ENCODE measurements at places on chromosomes 3 and 15.
A peak's percentile ranks its signal among the peaks of the same experiment; 100 is the strongest.

DNA sequence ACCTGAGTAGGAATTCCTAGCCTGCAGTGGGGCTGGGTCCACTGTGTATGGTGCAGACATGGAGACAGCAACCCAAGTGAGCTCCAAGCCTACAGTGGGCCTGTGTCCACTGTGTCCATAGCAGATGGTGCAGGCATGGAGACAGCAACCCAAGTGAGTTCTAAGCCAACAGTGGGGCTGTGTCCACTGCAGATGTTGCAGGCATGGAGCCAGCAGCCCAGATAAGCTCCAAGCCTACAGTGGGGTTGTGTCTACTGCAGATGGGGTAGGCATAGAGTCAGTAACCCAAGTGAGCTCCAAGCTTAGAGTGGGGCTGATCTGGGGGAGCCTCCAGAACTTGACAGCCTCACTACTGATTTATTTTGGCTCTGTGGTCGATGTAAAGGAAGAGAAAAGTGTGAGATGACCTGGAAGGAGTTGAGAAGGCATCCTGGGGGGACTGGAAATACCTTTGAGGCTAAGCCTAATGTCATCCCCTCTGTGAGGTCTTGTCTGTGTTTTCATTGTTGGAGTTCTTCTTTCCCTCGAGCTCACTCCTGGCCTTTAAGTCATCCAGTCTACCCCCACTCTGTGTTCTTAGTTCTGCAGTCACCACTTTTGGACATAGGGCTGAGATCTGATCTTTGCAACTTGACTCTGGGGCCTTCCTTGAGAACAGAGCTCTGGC, 22.4 kb upstream of the IL16 start:
- no peak for DNase-seq

DNA sequence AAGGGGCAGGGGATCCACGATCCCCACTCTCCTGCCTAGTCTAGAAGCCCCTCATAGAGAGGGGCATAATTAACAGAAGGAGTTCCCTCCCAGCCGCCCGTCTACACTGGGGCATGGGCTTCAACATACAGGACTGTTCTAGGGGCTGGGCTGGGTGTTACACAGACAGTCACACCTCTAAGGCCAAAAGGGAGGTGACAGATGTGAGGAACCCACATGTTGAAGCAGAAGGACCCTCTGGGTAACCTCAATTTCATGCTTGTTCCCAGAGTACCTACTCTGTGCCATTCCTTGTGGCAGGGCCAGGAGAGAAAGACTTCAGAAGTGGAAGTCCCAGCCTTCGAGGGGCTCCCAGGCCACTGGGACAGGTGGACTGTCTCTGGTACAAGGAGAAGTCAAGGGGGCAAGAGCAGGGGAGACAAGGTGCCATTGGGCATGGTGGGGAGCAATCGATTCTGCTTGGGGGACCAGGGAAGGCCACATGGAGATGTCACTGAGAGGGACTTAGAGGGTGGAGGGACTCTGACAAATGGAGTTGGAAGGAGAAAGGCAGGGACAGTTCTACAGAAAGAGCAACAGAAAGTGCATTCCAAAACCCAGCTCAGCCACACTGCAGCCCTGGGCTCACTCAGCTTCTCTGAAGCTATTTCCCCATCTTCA, 71.3 kb downstream of the CPN2 start:
- DNase-seq = no peak

DNA sequence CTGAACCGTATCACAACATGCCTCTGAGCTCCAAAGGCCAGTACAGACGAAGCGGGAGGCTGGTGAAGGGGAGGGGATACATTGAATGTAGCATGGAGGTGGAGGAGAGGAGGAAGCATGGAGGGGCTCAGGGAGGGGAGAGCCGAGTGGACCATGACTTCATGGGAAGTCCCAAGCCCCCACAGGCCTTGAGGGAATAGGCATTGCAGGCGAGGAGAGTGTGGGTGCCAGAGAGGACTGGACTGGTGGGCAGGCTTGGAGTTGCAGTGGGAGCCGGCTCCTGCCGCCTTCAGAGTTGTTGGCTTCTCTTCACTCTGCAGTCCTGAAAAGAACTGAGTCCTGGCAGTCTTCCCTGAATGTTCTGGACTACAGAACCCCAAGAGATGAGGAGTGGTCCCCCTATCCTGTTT, 3.3 kb upstream of the RNU6-1 start:
- DNase-seq = no peak

DNA sequence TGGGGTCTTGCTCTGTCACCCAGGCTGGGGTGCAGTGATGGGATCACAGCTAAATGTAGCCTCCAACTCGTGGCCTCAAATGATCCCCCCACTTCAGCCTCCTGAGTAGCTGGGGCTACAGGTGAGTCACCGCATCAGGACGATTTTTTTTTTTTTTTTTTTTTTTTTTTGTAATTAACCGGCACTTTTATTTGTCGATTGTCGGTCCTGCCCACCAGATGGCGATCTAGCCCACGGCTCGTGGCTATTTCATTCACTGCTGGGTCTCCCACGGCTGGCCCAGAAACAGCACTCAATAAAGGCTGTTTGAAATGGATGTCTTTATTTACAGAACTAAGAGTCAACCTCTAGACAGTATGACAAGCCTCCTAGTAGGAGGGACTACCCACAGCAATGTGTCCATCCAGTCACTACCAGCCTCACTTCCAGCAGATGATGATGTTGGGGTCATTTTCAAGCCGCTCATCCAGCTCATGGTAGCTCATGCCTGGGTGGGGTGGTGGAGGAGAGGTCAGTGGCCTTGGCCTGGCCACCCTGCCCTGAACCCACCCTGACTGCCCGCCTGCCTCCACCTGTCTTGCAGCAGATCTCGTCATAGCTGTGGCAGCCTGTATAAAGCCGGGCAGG, 1.8 kb upstream of the ZMYND10 start:
- DNase-seq = peak; percentile 72

DNA sequence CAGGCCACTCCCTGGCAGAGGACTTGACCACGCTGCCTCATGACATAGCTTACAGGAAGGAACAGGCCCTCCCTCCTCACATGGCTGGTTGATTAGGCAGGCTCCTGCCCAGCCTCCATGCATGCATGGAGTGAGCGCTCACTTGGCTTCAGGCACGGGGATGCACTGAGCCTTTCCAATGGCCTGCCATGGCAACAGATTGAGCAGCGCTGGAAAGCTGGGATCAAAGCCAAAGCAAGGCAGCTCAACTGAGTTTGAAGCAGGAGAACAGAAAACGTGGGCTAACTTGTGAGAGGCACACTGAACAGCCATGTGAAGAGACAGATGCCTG, 5.9 kb upstream of the GRAMD2A start:
- peak; percentile 87 for DNase-seq

DNA sequence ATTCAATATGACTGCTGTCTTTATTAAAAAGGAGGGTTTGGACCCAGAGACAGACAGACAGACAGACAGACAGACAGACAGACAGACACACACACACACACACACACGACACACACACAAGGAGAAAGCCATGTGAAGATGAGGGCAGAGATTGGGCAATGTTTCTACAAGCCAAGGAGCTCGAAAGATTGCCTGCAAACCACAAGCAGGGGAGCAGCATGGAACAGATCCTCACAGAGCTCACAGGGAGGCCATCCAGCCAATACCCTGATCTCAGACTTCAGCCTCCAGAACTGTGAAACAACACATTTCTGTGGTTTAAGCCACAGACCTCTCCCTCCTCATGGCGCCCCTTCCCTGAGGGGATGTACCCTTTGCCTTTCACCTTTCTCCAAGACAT, 35.8 kb upstream of the ABHD2 start:
- DNase-seq = peak; percentile 78

DNA sequence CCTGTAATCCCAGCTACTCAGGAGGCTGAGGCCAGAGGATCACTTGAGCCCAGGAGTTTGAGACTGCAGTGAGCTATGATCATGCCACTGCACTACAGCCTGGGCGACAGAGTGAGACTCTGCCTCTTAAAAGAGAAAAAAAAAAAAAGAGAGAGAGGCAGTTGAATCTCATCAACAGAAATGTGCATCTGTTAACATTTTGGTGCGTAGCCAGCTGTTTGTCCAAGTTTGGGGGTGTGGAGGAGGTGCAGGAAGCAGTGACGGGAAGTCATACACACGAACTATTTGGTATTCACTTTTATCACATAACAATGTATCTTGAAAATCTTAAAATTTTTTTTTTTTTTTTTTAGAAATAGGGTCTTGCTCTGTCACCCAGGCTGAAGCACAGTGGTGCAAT, 18.2 kb upstream of the CEMIP start:
- no peak for DNase-seq

GRCh38 chr3:65677486-65678010, 361.2 kb downstream of the MAGI1 start:
- no peak for DNase-seq

DNA sequence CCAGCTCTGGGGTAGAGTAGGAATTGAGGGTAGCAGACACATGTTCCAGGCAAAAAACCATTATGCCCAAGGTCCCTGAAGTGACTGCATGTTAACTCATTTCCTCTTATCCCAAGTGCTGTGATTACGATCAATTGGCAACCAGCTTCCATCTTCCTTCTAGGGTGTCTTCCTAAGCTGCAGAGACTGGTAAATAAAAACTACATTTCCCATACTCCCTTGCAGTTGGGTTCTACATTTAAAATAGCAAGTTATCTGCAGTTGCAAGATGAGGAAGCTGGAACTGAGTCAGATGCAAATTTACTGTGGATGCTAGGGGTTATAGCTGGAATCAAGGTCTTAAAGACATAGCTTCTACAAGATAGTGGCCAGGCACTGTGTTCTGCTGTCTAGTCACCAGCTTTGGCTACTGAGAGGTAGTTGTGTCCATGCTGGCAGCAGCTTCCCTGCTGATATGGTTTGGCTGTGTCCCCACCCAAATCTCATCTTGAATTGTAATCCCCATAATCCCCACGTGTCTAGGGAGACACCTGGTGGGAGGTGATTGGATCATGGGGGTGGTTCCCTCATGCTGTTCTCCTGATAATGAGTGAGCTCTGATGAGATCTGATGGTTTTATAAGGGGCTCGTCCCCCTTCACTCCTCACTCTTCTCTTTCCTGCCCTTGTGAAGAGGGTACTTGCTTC, 51.3 kb upstream of the FBN1 start:
- peak; percentile 56 for DNase-seq

- peak; percentile 24 for DNase-seq
Measured at GRCh38 chr15:72179950-72180581, 17.5 kb downstream of the GRAMD2A start.

DNA sequence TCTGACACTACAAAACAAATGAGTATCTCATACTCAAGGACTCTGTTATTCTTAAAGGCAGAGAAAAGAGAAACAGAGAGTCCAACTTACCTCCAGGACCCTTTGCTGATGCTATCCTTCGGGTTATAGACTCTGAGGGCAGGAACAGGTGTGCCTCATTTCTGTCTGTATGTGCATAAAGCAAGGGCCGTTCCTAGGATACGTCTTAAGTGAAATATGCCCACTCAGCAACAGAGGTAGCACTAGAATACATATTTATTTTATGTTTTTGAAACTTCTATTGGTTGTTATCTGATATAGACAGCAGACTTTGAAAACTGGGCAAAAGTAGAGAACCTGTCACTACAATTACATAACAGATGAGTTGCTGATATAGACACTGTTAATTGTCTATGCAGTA, 89.3 kb upstream of the CPNE4 start:
- DNase-seq = no peak

DNA sequence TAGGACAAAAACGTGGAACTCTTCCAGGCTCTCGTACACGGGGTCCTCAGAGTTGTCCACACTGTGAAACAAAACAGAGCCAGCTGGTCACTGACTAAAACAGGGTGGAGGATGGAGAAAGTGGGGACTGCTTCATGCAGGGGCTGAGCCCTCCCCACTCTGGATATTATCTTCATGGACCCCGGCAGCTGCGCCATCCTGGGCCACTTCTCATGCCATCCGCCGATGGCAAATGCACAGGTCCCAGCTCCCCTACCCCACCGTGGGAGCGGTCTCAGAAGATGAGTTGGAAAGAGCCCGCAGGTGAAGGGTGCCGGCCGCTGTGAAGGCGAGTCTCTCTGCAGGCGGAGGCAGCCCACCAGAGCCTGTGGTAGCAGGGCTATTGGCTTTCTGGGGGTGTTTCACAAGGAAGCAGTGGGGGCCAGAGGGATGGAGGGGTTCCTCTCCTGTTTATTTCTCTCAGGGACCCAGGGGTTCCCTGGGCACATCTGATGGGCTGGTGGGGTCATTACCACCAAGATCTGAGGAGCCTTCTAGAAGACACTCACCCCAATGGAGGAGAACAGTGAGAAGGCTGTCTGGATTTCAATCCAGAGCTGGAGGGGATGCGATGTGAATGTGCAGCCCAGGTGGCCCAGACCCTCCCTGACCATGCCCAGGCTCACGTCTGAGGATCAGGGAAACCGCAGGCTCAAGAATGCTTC, 177.3 kb downstream of the KLF13 start:
- no peak for DNase-seq

- DNase-seq = no peak
Measured at GRCh38 chr3:182052332-182052731, 340.6 kb downstream of the SOX2 start.

GRCh38 chr3:25840099-25840498, 50.2 kb downstream of the OXSM start:
- no peak for DNase-seq

GRCh38 chr3:62567097-62568021, 194.0 kb upstream of the FEZF2 start:
- peak; percentile 58 for DNase-seq

DNA sequence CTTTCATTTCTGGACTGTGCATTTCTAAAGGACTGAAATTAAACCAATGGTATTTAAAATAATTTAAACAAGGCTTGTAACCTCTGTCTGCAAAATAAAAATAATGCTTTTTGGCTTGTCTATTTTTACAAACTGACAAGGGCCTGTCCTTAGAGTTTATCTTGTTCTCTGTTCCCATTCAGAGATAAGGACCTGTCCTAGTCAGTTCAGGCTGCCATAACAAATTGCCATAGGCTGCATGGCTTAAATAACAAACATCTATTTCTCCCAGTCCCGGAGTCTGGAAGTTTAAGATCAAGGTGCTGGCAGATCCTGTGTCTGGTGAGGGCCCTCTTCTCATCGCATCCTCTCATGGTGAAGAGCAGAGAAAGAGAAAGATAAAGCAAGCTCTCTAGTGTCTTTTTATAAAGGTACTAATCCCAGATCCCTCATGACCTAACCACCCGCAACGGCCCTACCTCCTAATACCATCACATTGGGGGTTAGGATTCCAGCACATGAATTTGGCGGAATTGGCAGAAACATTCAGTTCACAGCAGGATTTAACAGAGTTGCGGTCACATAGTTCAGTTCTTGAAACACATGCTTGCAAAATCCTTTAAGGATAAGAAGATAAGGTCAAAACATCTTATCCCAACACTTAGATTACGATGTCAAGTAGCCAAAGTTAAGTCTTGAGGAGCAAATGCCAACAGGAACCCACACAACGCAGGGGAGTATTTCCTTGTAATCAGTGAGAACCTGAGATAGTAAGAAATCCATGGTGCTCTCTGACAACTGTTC, 17.8 kb downstream of the KBTBD8 start:
- no peak for DNase-seq

DNA sequence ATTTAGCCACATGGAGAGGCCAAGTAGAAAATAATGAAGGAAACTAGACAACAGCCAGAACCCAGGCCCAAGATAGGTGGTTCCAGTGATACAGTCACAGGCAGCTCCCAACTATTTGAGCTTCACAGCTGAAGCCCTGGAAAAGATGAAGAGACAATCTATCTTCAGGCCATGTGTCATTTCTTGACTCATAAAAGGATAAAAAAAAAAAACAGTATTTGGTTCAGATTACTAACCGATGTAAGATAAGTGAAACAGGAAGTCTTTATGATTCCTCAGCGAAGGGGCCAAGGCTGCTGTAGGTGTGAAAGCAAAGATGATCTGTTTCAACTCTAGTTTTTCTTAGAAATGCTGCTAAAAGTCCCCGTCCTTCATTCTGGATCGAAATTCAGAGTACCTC, 394.6 kb downstream of the ZNF385D start:
- DNase-seq = peak; percentile 28

GRCh38 chr3:129492691-129493090, 35.7 kb upstream of the RHO start:
- no peak for DNase-seq
